ENCODE measurements at places on chromosomes 13 and 19.

GRCh38 chr13:31768351-31768750 is 29.0 kb downstream of the RXFP2 start:
- DNase-seq: no peak

- DNase-seq: no peak
Measured at GRCh38 chr19:52734331-52734892, 432 bp downstream of the ZNF611 start.

- no peak for DNase-seq
Measured at GRCh38 chr13:30033681-30034457, 183.5 kb upstream of the UBL3 start.

GRCh38 chr13:50386541-50387050 is 371.4 kb downstream of the KCNRG start:
- DNase-seq: no peak

DNA sequence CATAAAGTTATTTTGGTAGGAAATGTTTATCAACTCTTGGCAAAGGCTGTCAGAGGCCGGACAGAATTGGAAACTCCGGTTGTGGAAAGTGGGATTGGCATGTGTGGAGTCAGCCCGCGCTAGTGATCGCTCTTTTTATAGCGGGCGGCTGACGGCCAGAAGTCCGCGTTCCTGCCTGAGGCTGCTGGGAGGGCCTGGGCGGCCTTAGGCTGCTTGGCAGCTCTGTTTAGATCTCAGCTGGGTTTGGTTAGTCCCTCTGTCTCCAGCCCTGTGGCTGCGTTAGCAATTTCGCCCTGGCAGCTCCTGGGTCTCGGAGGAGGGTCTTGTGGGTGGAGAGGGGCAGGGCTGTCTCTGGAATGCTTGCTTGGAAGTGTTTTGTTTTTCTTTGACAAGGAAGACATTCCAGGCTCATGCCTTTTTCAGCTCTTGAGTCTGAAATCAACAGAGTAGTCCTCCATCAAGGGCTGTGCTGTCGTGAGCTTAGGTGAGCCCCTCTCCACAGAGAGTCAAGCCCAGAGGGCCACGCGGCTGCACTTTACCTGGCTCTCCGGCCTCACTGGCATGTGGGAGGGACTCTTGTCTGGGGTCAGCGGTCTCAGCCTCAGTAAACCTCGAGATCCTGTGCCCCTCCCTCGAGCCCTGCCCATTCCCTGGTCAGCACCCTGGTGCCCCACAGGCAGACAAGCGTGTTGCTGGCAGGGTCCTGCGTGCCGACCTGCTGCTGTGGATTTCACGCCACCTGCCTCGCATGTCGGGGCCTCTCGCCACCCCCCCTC is 22.5 kb downstream of the DOT1L start:
- no peak for DNase-seq

DNA sequence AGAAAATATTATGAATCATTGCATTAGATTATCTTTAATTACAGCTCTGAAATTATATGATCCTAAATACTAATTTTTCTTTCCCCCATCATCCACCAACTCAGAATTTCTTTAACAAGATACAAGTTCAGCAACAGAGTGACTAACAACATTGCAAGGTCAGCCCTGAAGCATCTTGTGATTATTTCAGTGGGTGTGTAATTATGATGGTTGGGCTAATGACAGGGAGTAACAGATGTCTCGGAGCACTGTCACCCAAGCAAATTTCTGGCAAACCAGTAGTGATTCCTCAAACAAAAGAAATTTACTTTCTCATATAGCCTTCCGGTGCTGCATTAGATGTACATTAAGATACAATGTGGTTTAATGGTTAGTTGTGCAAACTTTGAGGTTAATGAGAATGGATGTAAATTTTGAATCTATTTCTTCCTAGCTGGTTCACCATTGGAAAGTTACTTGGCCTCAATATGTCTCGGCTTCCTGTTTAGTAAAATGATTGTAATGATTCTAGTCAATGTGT is 238.9 kb downstream of the ITGBL1 start:
- DNase-seq: no peak

GRCh38 chr13:35552172-35552844 is 75.8 kb upstream of the MAB21L1 start:
- no peak for DNase-seq

DNA sequence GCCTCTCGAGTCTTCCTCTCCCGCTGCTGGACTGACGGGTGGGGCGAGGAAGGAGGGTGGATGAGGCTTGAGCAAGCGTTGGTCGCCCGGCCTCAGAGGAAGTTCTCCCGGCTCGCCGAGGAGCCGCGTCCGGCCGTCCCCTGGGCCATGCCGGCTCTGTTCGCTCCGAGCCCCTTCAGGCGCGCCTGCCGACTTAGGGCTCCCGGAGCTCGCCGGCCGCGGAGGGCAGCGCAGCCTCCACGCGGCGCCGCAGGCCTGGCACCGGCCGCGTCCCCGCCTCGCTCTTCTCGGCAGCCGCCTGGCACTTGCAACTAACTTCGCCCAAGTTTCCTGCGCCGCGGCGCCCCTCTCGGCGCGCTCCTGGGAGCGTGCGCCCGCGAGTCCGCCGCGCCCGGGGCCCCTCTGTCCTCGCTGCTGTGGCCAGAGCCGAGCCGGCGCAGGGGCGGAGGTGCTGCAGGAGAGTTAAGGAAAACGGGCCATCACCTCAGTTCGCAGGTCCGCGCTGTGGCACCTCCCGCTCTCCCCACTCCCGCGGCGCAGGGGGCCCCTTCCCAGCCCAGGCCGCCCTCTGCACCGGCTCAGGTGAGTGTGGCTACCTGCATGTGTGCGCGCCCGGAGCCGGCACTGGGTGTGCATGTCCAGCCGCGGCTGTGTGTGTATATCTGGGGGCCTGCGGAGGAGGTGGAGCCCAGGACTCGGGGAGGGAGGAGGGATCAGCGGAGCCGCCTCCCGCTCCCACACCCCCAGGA is 641 bp upstream of the SOX21 start:
- no peak for DNase-seq

DNA sequence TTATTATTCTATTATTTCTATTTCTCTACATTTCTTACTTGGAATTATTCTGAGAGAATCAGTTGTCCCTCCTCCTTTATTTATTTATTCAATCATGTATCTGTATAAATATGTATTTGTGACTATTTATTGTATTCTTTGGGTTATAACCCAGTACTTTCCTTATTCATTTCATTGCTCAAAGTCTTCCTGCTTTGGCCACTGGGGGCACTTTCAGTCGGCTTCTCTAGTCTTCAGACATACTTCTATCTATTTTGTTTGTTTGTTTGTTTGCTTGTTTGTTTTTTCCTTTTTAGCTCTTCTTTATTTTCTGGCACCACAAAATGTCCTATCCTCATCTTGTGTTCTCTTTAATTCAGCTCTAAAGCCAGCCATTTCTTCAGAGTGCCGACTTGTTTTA is 260.4 kb downstream of the NALCN start:
- no peak for DNase-seq

GRCh38 chr13:46126056-46126455 is 21.2 kb upstream of the CPB2 start:
- DNase-seq: no peak

GRCh38 chr19:39845584-39845932 is 621 bp downstream of the FBL start:
- DNase-seq: no peak

DNA sequence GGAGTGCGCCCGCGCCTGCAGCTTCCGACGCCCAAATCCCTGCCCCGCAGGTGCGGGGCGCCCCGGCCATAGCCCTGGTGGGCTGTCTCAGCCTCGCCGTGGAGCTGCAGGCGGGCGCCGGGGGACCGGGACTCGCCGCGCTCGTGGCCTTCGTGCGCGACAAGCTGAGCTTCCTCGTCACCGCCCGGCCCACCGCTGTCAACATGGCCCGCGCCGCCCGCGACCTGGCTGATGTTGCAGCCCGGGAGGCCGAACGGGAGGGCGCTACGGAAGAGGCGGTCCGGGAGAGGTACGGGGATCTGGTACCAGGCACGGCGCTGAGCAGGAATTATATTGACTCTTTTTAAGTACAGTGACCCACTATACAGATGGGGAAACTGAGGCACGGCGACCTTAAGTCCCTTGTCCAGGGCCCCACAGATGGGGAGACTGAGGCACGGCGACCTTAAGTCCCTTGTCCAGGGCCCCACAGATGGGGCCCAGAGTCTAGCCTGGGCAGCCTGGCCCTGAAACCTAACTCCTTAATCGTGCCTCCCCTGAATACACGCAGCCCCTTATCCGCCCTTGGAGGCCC is 586 bp downstream of the MRI1 start:
- DNase-seq: no peak

DNA sequence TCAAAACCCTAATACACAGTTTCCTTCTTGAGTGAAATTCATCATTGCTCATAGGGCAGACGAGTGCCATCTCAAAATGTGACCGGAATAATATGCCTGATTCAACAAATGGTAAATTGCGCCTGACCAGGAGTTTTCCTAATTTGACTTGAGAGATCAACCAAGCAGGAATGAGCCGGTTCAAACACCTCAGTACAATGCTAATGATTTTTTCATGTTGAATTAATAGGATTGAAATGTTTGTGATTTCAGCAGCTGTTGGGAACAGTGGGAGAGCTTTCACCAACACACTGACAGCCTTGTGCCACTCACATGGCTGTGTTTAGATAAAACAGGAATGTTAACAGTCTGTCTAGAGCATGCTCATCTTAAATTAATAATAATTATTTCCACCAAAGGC is 484.8 kb downstream of the PCDH9 start:
- no peak for DNase-seq

DNA sequence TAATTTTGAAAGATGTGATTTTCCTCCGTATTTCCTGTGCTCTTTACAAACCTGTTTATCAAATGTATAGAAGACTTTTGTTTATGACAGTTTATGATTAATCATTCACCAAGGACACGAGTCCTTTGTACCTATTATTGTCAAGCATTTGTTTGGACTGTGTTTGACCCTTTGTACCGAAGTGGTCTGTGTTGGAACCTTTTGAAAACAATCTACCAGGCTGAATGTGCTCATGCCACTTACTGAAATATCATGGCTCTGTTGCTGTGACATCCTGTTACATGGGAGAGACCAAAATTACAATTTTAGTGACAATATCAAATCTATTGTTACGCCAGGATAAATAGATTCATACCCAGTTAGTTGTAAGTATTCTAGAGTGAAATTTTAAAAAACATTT is 193.6 kb downstream of the IRS2 start:
- DNase-seq: no peak

DNA sequence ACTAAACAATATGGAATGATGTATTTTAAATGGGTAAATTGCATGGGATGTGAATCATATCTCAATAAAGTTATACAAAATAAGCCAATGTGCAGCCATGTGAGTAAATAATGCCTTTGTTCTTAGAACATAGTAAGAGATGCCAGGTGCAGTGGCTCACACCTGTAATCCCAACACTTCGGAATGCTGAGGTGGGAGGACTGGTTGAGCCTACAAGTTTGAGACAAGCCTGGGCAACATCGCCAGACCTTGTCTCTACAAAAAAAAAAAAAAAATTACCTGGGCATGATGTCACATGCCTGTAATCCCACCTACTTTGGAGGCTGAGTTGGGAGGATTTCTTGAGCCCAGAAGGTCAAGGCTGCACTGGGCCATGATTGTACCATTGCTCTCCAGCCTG is 230.7 kb downstream of the RFC3 start:
- DNase-seq: no peak

DNA sequence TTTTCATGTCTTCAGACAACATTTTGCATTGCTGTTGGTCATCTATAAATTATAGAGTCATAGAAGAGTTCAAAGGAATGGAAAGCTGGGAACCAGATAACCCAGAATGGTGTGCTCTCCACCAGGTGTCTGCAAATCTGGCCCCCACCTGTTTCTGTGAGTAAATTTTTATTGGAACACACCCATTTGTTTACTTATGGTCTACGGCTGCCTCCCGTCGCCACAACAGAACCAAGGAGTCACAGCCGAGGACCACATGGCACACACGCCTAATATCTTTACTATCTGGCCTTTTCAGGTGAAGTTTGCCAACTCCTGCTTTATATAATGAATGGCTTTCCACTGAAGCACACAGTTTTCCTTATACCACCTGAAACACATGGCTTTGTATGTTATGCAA is 58.2 kb downstream of the EFNB2 start:
- no peak for DNase-seq

DNA sequence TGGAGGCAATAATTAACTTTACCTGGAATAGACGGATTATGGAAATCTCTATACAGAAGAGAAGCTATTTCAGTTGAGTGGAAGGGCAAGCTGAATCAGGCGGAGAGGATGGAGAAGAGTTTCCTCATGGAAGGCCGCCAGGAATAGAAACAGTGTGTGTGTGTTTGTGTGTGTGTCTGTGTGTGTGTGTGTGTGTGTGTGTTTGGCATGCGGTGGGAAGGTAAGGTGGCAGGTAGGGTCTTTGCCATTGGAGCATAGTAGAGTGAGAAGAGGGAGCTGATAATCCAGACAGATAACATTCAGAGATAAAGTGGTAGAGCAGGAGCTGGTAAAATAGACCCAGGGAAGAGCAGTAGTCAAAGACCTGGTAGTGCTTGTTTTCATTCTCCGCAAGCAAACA is 9.2 kb upstream of the HS6ST3 start:
- DNase-seq: no peak

- no peak for DNase-seq
Measured at GRCh38 chr13:106888148-106888547, 320.2 kb upstream of the ARGLU1 start.

- no peak for DNase-seq
Measured at GRCh38 chr19:48085904-48086864, 24.4 kb downstream of the PLA2G4C start.

- no peak for DNase-seq
Measured at GRCh38 chr13:59951011-59951410, 212.7 kb downstream of the DIAPH3 start.

DNA sequence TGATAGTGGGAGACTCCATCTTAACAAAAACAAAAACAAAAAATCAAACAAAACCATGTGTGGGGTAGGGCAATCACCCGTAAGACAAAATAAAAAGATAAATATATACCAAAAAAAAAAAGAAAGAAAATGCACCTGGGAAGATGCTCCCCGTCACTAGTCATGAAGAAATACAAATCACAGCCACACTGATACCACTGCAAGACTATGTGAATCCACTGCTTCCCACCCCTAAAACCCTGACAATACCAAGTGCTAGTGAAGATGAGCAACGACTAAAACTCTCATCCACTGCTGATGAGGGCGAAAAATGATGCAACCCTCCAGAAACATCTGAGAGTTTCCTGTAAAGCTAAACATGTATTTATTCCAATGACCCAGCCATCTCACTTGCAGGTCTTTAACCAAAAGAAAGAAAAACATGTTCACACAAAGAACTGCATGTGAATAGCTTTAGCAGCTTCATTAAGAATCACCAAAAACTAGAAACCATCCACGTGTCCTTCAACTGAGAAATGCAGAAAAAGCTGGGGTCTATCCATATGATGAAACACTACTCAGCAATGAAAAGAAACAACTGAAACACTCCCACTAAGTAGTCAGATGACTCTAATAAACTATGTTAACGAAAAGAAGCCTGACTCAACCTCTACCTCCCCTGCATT is 31.7 kb downstream of the BRD4 start:
- no peak for DNase-seq
